ENCODE measurements at places on chromosomes 2 and 18.

DNA sequence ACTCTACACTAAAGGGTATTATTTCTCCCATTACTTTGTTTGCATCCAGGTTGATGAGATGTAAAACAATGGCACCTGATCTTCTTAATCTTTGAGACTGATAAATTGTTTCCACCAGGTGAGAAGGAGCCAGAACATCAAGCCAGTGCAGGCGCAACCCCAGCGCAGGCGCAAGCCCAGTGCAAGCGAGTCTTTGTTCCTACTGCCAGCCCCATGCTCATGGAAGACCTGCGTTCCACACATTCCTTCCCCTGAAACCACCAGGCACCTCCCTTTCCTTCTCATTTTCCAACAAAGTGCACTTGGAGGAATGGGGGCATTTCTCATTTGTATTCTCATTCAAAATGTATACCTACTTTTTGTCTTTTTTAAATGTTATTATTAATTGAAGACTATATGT, 188.7 kb upstream of the SMAD2 start:
- no peak for DNase-seq

- no peak for DNase-seq
Measured at GRCh38 chr2:232870018-232870765, at the start of gene SNORC. Gene SNORC (plus strand): TSS chr2:232870264. CDS start chr2:232870342, 78 bp downstream.

DNA sequence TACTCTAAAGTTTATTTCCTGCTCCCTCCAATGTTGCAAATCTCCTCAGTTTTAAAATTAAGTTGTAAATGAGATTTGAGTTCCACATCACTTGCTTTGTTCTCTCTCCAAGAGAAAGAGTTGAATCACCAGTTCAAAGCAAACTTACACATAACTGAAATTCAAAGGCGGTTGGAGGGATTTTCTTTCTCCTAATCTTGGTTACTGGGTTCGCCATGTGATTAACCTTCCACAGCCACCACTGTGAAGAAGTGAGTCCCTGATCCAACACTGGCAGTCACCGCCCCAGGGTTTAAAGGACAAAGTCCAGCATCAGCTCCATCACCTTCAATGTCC, 247.1 kb downstream of the MYCN start:
- DNase-seq, result no peak

- DNase-seq, result no peak
Measured at GRCh38 chr2:219125886-219126270, 34.7 kb downstream of the NHEJ1 start.

GRCh38 chr18:46538376-46538775, 118.6 kb downstream of the LOXHD1 start:
- no peak for DNase-seq

- peak; percentile 17 for DNase-seq
Measured at GRCh38 chr2:49796266-49796665, 642.0 kb upstream of the FSHR start.

- DNase-seq, result peak; percentile 18
Measured at GRCh38 chr2:74886811-74887210, 52.9 kb downstream of the HK2 start.

GRCh38 chr2:16319551-16320121, 346.0 kb downstream of the CYRIA start:
- DNase-seq, result peak; percentile 14

- no peak for DNase-seq
Measured at GRCh38 chr2:70905443-70906421, 30.0 kb upstream of the ATP6V1B1 start.

GRCh38 chr2:223019390-223019930, 32.5 kb upstream of the KCNE4 start:
- no peak for DNase-seq

DNA sequence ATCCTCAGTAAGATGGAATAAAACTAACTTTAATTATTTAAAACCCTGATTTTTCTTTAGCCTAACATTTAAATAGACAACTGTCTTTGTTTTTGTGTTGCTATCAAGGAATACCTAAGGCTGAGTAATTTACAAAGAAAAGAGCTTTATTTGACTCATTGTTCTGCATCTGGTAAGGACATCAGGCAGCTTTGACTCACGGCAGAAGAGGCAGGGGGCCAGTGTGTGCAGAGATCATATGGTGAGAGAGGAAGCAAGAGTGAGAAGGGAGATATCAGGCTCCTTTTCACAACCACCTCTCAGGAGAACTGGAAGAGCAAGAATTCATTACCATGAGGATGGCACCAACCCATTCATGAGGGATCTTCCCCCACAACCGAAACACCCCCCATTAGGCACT, 64.6 kb upstream of the TFPI start:
- DNase-seq, result no peak

- peak; percentile 42 for DNase-seq
Measured at GRCh38 chr18:2656981-2657512, 1.5 kb downstream of the SMCHD1 start.

DNA sequence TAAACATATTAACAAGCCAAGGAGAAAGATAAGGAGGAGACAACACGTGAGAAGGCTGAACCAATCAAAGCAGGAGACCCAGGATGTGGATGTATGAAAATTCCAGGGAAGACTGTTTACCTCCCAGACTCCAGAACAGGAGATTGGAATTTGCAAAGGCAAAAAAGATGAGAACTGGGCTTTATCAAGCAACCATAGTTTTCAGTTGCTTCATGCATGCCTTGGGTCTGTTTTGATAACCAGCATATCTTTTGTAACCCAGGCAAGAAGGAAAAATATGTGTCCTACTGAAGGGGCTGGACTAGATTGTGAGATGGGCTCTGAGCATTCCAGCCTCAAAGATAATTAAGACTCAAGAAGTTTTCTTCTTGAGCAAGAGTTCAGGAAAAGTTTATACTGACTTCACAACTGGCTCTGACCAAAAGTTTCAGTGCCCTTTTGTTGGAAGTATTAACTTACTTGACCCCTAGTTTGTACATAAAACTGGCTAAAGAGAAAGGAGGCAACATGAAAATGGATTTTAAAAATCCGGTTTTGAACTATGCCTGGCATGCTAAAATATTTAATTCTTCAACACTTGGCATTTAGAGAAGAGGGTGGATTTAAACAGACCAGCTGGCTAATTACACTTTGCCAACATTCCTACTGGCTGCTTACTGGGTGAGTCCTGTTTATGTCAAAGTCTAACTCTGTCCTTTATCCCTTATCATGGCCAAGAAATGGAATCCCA, 79.3 kb upstream of the CD28 start:
- no peak for DNase-seq

DNA sequence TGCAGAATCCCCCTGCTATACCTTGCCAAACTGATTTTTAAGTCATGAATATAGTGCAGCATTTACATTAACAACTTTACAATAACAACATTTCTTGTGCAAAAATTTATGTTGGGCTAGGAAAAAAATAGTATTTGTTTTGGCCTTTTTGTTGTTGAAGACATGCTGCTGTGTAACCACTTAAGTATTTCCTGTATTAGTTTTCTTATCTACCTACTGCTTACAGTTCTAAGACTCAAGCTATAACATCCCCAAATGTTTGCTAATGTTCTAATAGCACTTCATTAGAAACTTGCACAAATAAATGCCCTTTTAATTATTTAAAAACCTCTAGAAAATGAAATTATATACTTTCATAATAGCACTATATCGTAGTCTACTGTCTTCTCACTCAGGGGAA, 154.3 kb upstream of the DOCK10 start:
- DNase-seq, result no peak

DNA sequence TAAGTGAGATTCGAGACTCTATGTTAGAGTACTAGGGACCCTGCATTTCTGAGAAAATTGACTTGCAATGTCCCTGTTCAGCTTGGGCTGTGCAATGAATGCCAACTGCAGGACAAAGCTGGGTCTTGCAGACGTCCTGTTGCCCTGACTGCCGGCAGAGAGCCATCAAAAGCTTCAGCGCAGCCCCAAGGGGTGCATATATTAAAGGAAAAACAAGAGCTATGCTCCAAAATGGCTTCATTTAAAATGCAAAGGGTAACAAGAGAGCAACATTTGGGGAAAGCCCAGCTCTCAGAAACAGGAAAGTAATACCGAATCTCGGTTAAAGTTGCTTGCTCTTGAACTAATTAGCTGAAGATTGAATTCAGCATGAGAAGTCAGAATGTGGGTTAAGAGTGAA, 110.9 kb upstream of the PNPT1 start:
- DNase-seq, result no peak

GRCh38 chr2:110903548-110903947, 171.2 kb downstream of the ACOXL start:
- no peak for DNase-seq

GRCh38 chr2:114727012-114727411, 284.6 kb downstream of the DPP10 start:
- no peak for DNase-seq

DNA sequence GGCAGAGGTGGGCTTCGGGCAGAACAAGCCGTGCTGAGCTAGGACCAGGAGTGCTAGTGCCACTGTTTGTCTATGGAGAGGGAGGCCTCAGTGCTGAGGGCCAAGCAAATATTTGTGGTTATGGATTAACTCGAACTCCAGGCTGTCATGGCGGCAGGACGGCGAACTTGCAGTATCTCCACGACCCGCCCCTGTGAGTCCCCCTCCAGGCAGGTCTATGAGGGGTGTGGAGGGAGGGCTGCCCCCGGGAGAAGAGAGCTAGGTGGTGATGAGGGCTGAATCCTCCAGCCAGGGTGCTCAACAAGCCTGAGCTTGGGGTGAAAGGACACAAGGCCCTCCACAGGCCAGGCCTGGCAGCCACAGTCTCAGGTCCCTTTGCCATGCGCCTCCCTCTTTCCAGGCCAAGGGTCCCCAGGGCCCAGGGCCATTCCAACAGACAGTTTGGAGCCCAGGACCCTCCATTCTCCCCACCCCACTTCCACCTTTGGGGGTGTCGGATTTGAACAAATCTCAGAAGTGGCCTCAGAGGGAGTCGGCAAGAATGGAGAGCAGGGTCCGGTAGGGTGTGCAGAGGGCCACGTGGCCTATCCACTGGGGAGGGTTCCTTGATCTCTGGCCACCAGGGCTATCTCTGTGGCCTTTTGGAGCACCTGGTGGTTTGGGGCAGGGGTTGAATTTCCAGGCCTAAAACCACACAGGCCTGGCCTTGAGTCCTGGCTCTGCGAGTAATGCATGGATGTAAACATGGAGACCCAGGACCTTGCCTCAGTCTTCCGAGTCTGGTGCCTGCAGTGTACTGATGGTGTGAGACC, at the start of gene PROC:
TSS of gene PROC (plus strand) at position 128 of the 812 bp plus-strand sequence. CDS start 1,516 bp downstream, outside the sequence.
- DNase-seq, result no peak

DNA sequence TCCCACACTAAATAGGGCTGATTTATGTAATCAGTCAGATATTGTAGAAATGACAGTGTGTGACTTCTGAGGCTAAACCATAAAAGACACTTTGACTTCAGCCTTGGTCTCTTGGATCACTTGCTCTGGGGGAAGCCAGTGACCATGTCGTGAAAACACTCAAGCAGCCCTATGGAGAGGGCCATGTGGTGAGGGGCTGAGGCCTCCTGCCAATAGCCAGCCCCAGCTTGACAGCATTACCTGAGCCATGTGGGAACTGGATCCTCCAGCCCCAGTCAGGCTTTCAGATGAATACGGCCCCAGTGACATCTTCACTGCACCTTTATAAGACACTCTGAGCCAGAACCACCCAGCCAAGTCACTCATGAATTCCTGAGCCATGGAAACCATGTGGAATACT, 20.8 kb downstream of the TNS1 start:
- no peak for DNase-seq

GRCh38 chr2:197229509-197230443, 80.8 kb downstream of the ANKRD44 start:
- DNase-seq, result no peak

GRCh38 chr2:44642123-44642857, 280.5 kb downstream of the CAMKMT start:
- DNase-seq, result peak; percentile 48

- DNase-seq, result no peak
Measured at GRCh38 chr2:67208887-67209500, 188.1 kb upstream of the ETAA1 start.

DNA sequence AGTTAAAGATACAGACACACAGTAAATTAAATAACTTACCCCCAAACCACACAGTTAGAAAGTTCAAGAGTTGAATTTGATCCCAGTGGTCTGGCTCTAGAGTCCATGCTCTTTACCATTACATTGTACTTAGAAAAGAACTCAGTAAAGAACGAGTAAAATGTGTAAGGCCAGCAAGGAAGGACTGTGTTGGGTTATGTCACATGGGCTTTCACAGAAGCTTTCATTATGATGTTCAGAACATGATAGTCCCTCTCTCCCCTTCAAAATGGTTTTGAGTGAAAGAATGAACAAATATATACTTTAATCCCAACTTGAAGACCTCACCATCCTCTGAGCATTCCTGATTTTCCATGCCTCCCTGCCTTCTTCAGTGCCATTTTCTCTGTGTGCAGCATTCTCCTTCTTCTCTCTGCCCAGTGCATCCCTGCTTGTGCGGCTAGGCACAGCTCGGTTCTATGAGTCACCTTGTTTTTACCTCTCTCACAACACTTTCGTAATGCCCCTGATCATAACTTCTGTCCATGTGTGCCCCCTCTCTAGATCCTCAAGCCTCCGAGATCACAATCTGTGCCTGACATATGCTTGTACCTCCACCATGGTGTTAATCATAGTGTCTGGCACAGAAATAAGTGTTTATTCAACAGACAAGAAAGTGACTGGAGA, 22.0 kb downstream of the RASGRP3 start:
- no peak for DNase-seq

DNA sequence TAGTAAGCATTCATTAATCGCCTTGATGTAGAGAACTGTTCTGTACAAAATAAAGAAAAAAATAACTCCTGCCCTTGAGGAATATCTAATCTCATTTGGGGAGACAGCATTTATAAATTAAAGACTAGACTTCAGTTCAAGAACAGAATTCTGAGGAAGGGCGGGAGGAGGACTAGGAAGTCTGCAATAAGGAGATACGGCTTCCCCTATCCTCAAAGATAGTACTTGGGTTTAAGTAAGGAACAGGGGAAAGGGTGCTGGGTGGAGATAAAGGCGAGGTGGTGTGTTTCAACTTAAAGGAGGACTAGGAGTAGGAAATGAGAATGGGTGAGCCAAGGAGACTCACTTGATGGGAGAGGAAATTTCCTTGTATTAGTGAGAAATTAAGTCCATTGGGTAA, 121.9 kb upstream of the MSTN start:
- no peak for DNase-seq

DNA sequence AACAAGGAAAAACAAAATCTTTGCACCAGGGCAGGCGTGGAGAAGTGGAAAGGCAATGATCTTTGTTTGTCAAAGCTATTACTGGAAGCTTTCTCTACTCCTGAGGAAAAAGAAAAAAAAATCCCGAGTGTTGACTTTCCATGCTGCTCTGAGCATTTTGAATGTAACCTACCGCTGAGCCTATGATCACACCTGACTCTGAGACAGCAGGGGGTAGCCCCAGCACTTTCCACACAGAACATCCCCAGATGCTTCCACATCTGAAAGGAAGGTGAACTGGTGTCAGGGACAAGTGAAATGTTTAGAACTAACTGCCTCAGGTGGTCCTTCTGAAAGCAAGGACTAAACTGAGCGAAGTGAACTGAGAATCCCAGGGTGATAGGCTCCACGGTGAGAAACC, 1315.1 kb upstream of the DDX18 start:
- no peak for DNase-seq

Measured in NCI-H82 (cell line).